ENCODE measurements at places on chromosomes 3 and 15.

- no peak for DNase-seq
Measured at GRCh38 chr3:32946973-32947788, 4.3 kb upstream of the CCR4 start.

DNA sequence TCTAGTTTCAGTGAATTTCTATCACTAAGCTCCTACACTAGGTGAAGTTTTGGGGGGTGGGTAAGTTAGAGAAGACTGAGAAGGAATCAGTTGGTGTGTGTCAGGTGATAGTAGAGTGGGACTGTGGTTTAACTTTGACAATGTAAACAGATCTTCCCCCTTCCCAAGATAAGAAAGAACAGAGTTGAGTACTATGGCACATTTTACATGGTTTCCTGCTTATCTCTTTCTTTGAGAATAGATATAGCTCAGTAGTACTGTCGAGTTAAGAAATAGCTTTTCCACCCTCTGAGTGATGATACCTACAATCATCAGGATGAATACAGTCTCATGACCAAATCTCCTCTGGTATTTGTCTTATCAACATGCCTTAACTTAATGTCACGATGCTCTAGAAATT, 42.8 kb downstream of the GAP43 start:
- DNase-seq = no peak

GRCh38 chr15:27538325-27538724, 560.8 kb downstream of the OCA2 start:
- DNase-seq = no peak

GRCh38 chr3:153295901-153296300, 133.9 kb downstream of the RAP2B start:
- no peak for DNase-seq

DNA sequence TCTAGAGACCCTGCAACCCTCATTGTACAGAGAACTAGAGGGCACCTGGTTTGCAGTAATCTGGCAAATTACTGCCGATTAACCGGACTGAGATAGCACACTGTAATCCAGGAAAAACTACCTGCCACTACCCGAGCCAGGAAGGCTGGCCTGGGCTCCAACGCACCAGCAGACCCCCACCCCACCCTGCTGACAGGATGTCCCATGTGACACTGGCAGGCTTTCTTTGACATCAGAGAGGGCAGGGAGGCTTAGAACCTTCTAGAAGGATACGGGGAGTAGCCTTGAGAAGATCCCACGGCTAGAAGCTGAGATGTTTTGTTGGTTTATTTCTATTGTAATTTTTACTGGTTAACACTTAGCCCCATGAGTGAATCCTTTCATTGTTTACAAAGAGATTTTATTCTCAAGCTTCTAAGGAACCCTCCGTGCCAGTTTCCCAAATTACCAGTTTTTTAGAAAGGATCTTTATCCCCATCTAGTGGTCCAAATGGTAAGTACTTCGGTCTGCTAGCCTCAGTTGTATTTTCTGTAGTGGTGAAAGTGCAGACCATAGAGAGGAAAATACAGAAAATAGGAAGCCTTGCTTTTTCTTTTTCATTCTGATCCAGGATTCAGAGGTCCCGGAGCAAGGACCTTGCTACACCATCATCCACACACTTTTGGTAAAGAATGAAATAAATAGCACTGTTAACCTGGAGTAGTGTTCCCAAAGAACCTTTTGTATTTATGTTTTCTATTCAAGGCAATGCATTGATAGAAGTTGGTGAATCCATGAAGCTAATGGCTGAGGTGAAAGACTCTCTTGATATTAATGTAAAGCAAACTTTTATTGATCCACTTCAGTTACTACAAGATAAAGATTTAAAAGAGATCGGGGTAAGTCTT, 81.9 kb upstream of the ADAMTSL3 start:
- no peak for DNase-seq
